Heart left ventricle (tissue), 16 donors: ENCODE measurements at places on chromosomes 5 and 9. TPM values are rescaled to one million over a fixed set of nuclear protein-coding genes. Genes with fewer than 3 reads are reported as not detected.
A peak's percentile ranks its signal among the peaks of the same experiment; 100 is the strongest.

DNA sequence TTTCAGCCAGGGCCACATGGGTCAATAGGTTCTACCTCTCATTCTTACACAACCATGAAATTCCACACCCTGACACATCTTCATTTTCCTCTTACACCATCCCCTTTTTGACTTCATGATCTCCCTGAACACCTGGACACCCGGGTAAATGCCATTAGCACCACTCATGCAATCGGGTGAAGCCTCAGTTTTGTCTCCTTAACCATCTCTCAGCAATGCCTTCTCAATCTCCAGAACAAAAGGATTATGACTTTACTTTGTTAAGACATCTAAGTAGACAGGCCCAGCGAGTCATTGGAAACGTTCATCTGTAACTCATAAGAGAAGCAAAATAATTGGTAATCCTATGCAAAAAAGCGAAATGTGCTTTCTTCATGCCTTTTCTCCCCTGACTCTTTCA, 49.9 kb downstream of the ADAMTS12 start:
- DNase-seq: no peak

ZFP2 gene
- 0.49 TPM for total RNA-seq

DNA sequence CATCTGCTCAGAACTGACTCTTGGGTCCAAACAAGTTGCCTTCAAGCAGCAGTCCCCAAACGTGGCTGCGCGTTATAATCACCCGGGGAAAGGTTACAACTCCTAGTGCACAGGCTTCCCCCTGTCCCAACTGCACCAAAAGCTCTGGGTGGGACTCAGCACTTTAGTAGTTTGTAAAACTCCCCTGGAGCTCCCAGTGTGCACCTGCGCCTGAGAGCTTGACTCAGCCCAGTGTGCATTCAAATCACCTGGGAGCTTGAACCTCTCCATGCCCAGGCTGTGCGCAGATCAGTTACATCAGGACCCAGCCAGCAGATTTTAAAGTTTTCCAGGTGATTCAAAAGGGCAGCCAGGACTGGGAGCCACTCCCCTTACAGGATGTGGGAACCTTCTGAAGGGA, 151.4 kb downstream of the COL23A1 start:
- DNase-seq: no peak

DNA sequence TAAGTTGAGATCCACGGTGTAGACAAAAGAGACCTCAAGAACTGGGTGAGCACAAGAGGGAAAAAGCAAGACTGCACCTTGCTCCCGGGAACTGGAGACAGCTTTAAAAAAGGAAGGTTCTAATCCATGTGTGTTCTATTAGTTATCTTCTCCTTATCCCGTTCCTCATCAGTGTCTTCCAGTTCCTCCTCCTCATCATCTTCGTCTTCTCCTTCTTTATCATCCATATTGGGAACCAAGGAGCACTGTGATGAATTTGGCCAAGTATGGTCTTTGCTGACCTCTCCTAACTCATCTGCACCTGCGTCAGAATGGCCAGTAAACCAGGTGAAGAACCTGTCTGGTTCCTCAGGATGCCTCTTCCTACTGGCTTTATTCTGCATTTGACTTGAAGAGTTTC, 22.1 kb downstream of the EHMT1 start:
- no peak for DNase-seq

FRMD3 gene
- 120 TPM for total RNA-seq

DNA sequence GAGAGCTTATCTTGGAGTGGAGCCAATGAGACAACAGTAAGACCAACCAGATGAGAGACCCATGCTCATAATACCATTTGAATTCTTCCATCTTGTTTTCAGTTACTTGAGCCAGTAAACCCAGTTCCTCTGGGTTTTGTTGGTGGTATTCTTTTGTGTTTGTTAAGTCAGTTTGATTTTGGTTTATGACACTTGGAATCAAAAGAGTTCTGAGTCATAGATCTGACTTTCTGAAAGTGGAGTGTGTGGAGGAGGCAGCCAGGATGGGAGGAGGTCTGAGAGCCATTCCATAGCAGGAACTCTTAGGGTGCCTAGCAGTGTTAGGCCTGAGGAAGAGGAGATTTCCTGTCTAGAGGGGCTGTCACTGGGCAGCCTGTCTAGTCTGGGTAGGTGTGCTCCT, 24.6 kb upstream of the PANK3 start:
- DNase-seq: no peak

DNA sequence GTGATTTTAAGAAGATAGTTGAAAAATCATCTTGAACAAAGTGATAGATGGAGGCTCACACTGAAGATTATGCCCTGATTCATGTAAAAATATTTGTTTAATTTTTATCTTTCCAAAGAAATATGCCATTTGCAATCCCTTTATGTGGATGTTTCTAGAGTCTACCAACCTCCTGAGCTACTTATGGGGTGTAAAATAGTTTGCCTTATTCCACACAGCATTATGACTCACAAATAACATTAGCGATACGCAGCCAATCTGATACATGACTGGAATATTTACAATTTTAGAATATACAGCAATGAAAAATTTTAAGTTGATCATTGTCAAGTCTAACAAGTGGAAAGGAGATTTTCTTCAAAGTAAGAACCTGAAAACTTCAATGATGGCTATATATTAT, 327.5 kb downstream of the EDIL3 start:
- DNase-seq: no peak

GHR gene
- 14.0 TPM for total RNA-seq

MIER3 gene
- 14.4 TPM for total RNA-seq

DNA sequence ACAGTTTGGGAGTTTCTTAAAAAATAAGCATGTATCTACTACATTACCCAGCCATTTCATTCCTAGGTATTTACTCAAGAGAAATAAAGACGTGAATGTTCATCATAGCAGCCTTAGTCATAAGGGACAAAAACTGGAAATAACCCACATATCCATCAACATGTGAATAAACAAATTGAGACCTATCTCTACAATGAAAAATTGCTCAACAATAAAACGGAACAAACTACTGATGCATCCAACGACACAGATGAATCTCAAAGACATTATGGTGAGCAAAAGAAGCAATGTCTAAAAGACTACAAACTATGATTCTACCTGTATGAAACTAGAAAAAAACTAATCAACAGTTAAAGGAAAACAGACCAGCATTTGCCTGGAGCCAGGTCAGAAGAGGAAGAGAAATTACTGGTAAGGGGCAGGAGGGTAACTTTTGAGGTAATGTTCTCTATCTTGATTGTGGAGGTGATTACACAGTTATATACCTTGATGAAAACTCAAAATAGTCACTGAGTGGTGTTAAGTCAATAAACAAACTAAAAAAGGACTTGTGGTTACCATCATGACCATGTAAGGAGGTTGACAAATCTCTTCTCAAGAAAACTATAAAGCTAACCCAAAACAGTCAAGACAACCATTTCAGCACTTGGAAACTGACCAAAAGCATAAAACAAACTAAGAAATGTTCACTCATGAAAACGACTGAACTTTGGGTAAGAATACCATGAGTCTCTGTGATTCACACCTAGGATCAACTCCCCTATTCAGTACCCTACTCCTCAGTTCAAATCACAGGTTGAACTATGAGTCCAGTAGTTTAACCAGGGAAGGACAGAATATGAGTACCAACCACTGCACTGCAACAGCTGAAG, 10.4 kb downstream of the UIMC1 start:
- no peak for DNase-seq

DNA sequence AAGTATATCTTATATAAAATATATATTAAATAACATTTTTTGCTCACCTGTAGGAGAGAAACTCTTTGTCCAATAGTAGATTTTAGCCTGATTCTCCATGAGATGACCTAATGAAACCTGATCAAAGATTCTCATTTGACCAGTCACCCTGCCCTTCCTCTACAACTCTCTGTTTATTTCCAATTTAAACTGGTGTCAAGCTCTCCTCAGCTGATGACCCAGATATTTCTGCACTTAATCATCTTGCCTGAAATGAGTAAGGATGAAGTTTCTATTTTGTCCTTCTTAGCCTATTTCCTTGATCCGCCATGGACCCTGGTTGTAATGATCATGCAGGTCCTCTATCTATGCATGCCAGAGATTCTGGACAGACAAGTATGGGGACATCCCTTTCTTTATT, 179.3 kb upstream of the FGF10 start:
- no peak for DNase-seq

GRCh38 chr9:113026200-113026599, 14.2 kb upstream of the ZNF883 start:
- no peak for DNase-seq

GRCh38 chr9:123440256-123440655, 84.3 kb downstream of the CRB2 start:
- no peak for DNase-seq

ZNF367 gene
- total RNA-seq: 5.9 TPM

- DNase-seq: no peak
Observed at GRCh38 chr5:91070761-91071550, 312.2 kb downstream of the ARRDC3 start.

- DNase-seq: no peak
Observed at GRCh38 chr5:74357827-74358226, 282.7 kb downstream of the ENC1 start.

- no peak for DNase-seq
Observed at GRCh38 chr5:62093976-62094375, 212.0 kb upstream of the KIF2A start.

- DNase-seq: no peak
Observed at GRCh38 chr5:113271745-113272454, 162.9 kb downstream of the TSSK1B start.

DNA sequence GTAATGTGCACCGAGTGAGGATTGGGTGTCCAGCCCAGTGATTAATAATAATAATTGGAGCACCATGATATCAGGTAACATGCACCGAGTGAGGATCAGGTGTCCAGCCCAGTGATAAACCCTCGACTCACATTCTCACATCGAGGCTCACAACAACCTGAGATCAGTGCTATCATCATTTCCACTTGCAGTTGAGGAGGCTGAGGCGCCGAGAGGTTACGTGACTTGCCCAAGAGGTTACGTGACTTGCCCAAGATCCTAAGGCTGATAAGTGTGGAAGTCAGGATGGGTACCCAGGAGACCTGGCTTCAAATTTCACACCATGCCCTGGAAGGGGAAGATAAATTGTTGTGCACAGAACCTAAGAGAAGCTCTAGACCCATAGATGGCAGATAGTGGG, 189.4 kb downstream of the MED10 start:
- DNase-seq: no peak

DNA sequence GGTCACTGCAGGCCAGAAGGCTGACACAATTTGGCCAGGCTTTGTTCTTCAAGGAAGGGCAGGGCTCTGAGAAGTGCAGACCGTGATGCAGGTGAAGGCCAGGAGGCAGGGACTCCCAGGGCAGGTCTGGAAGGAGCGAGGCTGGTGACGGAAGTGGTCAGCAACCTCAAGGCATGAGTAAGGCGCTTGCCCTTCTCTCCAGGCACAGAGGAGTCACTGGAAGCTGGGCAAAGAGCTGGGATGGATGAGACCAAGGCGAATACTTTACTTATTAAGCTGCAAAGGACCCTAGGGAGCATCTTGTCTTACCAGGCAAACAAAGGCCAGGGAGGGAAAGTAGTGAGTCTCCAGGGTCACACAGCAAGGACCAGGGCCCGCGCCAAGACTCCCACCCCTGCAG, 18.6 kb downstream of the IRF1 start:
- DNase-seq: peak; percentile 37

DNA sequence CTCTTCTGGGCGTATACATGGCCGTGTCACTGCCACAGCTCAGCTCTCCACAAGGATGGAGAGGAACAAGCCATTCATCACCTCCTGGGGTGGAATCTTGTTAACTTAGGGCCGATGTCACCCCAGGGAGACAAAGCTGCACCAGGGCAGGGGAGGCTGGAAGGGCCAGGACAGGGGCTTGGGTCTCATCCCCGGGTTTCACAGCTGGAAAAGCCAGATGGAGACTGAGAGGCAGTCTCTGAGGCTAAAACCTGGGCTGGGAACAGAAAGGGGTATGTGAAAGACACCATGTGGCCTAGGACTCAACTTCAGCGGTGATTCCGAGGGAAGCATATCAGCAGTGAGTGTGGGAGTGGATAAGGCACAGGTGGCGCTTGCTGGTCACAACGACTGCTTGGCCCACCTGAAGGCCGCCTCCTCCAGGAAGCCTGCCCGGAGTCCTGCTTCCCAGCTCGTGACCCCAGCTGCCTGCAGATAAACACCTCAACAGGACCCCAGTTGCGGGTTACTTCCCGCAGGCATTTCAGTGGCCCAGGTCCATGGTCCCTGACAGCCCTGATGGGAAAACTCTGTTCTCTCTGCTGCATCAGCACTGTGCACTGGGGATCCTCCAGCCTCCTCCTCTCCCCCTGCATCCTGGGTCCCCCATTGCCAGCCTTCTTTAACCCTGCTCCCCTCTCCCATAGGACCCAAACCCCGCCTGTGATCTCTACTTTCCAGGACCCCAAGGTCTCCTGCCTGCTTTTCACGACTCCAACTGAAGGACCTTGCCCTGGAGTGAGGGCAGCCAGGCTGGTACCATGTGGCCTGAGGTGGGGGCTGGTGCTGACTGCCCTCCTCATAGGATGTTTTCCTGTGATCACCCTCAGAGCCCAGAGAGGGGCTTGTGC, 51.7 kb upstream of the FCN1 start:
- DNase-seq: peak; percentile 13

- DNase-seq: no peak
Observed at GRCh38 chr5:168961681-168962080, 339.3 kb downstream of the SLIT3 start.

DCTN3 gene
- total RNA-seq: 143 TPM

MYMK gene
- not detected for total RNA-seq

HSDL2 gene
- total RNA-seq: 241 TPM

PCDHB7 gene
- total RNA-seq: 1.0 TPM

BARHL1 gene
- total RNA-seq: not detected

DNA sequence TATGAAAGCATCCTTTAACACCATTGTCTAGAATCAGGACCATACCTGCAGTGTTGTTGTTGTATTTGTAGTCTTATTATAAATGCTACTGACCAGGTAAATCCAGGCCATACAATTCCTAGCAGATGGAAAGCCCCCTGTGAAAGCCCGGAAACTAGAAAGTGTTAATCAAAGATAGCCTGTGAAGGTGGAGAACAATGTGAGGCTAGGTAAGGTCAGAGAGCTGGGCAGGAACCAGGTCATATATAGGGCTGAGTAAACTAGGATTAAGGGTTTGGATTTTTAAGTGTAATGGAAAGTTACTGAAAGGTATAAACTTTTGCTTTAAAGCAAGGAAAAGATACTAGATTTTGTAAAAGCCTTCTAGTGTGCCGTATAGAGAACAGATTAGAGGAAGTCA, 6.7 kb downstream of the LRRC70 start:
- DNase-seq: no peak

PTPRD gene
- total RNA-seq: 25.1 TPM

CLTB gene
- total RNA-seq: 185 TPM

ADAMTS16 gene
- total RNA-seq: 4.7 TPM

GRCh38 chr5:95081982-95082381, 202.9 kb downstream of the MCTP1 start:
- no peak for DNase-seq

- DNase-seq: peak; percentile 15
Observed at GRCh38 chr5:180860273-180860886, 696 bp downstream of the ZFP62 start.

TSLP gene
- 8.7 TPM for total RNA-seq

- DNase-seq: no peak
Observed at GRCh38 chr5:168675883-168676408, 96.8 kb upstream of the PANK3 start.

- DNase-seq: no peak
Observed at GRCh38 chr9:128048663-128049062, 18.5 kb downstream of the NAIF1 start.
